ENCODE measurements at places on chromosomes 12 and 14.

- no peak for DNase-seq
These were observed 8.0 kb upstream of the TMEM119 start for GRCh38 chr12:108605690-108606406.

DNA sequence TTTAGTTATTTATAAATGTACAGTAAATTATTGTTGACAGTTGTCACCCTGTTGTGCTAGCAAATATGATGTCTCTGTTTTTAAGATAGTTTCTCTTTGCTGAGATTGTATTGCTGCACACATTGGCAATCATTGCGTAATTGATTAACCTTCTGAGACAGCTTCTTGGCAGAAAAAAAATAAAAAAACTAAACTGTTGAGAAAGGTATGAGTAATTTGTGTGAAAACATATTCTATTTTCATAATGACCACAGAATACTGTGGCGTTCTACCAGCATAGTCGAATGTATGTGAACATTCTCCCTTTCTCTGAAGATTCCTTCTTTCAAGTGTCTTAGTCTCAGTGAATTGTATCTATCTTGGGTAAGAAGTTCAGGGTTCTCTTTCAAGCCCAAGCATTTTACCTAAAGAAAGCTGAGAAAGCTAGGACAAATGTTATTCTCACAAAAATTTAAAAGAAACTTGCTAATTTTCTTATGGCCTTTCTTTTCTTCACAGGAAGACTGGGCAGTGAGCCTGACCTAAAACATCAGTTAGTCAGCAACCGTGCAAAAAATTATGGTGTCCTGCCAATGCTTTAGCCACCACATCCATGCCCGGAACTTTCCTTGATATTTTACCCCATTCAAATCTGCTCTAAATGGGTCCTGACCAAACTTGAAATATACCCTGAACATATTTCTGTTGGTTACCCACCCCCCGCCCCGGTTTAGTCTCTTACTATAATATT, 69.0 kb upstream of the REP15 start:
- DNase-seq, result peak; percentile 92

DNA sequence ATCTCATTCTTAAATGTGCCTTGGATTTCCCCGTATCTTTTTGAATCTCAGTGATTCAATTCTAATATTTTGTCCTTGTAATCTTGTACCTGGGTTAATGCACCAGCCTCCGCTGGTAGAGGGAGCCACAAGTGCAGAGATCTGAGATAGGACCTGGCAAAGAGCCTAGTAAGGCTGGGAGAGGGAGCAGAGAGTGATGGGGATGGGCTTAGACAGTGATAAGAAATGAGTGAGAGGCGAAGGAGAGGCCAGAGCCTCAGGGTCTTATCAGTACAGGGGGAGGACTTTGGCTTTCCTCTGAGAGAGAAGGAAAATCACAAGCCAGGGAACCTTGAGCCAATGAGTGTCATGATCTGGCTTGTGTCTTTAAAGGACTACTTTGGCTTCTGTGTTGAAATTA, 30.5 kb upstream of the LMNTD1 start:
- DNase-seq, result peak; percentile 31

DNA sequence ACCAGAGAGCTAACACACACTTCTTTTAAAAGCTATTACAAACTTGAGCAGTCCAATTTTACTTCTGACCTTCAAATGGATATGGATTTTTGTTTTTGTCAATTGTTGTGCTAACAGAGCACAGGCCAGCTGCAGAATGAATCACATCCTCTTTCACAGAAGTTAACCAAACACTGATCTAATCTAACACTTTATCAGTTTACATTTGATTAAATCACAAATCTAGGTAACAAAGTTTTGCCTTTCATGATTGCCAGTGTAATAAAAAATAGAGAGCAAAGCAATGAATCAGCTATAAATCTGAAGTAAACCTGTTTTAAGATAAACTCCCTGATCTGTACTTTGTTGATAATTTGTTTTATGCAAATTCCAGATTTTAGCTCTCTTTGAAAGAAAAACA, 273.1 kb upstream of the RGS6 start:
- peak; percentile 39 for DNase-seq

GRCh38 chr12:67382241-67382871, 113.2 kb downstream of the CAND1 start:
- DNase-seq, result peak; percentile 69

DNA sequence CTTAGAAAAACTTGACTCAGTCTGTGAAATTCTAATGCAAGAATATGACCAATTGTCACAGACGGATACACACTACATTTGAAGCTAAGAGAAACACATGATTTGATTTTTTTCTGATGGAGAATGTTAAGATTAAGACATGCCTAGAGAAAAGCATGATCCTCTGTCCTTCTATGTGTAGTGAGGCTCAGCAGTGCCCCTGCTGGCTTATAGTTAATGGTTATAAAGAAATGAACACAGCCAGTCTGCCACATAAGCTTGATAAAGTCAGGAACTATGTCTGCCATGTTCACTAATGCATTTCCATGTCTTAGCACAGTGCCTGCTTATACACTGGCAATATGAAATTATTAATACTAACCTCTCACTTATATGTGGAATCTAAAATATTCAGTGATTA, 168.1 kb upstream of the DAAM1 start:
- peak; percentile 49 for DNase-seq

DNA sequence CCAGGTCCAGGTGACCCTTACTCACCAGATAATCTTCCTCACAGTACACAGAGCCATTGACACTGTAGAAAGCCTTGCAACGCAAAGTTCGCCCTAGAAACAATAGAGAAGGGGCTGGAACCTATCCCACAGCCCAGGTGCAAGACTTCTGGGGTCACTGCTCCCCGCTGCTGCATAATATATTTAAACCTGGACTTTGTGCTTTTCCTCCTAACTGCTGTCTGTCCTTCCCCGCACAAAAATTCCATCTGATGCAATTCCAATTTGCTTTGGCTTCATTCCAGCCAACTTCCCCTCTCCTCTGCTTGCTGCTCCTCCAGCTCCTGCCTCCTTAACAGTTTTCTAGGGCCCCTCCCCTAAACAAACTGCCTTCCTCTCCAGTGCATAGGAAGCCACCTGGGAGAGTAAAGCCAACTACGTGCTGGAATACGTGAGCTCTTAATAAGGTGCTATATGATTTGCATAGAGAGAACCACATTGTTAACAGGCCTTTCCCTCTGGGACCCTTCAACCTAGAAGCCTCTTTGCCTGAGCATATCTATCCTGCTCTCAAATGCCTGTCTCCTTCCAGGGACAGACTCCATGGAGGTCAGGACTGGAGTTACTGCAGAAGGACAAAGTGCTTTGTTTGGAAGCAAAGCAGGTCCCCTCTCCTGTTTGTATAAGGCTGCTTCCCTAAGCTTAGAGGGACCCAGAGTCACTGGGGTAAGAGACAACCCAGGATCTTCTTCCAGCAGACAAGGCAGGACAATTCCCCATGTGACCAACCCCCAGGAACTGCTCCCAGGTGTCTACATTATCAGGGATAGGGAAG, 5.5 kb downstream of the AJUBA start:
- DNase-seq, result peak; percentile 46

- no peak for DNase-seq
These were observed 835.2 kb downstream of the FSCB start for GRCh38 chr14:43671716-43672485.

DNA sequence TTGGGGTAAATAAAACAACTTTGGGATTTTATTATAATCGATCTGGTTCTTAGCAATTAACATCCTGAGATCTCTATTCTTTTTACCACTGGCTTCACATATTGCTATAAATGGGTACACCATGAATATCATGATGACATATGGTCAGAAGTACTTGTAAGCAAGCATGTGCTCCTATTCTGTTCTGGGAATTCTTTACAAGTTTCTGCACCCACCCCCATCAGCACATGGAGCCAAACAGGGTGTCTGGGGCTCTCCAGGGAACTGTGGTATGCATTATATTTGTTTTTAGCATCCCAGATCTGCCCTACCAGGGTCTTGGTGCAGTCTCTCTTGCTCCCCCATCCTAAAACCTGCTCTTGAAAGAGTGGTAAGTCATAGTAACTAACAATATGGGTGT, 31.3 kb downstream of the DMAC2L start:
- DNase-seq, result no peak

- no peak for DNase-seq
These were observed 22.4 kb upstream of the LGR5 start for GRCh38 chr12:71417181-71417580.

DNA sequence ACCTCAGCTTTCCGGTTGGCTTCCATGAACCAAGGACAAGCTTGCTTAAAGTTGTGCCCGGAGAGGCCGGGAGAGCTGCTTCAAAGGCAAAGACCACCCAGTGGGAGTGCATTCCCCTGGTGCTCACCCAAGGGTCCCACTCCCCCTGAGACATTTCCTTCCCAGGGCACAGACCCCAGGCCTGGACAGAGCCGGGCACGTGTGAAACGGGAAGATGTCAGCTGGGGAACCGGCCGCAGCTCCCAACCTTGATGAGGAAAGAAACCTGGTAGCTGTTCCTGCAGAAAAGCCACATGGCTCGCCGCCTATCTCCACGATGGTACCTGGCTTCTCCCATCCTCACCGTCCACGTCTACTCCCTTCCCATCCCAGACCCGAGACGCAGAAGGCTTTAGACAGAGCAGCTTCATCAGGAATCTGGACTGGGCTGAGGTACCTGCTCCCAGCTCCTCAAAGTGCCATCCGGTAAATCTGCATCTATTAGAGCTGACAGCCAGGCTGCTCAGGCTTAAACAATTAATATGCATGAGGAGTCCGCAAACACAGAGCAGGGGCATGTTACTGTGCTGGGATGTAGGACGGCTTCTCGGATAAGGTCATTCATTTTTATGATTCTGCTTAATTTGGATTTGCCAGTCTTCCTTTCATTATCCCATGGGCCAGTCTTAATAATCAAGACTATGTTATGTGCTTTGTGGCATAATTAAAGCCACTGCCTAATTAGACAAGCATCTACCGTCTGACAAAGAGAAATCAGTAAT, 53.1 kb downstream of the GALNT9 start:
- no peak for DNase-seq

GRCh38 chr14:102080183-102081080, 6.4 kb downstream of the HSP90AA1 start:
- no peak for DNase-seq

- no peak for DNase-seq
These were observed 11.2 kb upstream of the PLD4 start for GRCh38 chr14:104913435-104913834.

GRCh38 chr14:58639842-58640484, 2.2 kb downstream of the DACT1 start:
- peak; percentile 90 for DNase-seq

- DNase-seq, result no peak
These were observed 20.8 kb downstream of the CFAP251 start for GRCh38 chr12:121939186-121939585.

- no peak for DNase-seq
These were observed 20.3 kb upstream of the ADGRD1 start for GRCh38 chr12:130933269-130933995.

Data from fibroblast of mammary gland (primary cell).